NT2/D1 (cell line): ENCODE measurements at places on chromosomes 3 and 15.

- no peak for DNase-seq
Observed at GRCh38 chr3:151119188-151119587, 33.7 kb downstream of the MED12L start.

- no peak for DNase-seq
Observed at GRCh38 chr3:136106101-136106500, 90.0 kb downstream of the MSL2 start.

DNA sequence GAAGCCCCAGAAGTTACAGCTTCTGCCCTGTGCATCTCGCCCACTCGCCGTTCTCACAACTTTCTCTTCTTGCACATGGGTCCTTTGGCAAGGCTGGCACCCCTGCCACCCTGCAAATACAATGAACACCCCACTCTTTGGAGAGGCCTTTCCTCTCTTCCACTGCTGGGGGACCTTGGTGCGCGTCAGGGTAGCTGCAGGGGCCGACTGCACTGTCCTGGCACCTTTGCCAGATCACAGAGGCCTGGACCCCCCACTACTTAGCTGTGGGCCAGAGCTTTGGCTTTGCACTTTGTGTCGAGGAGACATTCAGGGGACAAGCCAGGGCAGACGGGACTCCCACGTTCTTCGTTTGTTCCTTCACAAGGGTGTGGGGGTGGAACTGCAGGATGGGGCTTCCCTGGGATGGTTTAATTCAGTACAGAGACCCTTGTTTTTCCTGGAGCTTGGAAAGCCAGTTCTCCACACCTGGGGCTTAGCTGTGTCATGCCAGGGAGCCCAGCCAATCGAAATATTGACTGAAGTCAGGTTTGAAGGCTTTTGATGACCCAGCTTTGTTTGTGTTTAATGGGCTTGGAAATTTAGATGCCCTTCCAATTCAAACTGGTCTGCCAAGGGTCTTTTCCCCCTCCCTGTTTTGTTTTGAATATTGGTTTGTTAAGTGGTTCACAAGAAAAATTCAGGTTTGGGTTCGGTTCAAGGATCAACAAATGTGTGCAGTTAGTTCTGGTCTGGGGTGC, 256.1 kb upstream of the TLE3 start:
- no peak for DNase-seq

GRCh38 chr3:184237211-184237610, 7.8 kb downstream of the VWA5B2 start:
- no peak for DNase-seq

DNA sequence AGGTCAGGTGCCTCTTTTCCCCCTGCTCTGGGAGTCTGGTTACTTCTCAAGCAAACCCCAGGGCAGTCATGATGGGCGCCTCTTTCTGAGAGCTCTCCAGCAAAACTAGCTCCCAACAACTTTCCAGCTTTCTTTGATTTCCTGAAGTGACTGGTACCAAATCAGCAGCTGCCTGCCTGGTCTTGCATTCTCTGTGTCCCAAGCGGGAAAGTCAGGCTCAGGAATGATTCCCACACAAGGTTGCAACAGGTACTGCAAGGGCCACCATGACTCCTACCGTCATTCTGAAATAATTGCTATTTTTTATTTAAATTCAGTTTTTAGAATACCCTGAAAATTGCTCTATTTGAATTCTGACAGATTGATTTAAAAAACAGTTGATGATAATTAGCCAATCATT, 658.7 kb downstream of the SQOR start:
- DNase-seq, result no peak

GRCh38 chr3:10194328-10195071, 29.8 kb downstream of the IRAK2 start:
- no peak for DNase-seq

DNA sequence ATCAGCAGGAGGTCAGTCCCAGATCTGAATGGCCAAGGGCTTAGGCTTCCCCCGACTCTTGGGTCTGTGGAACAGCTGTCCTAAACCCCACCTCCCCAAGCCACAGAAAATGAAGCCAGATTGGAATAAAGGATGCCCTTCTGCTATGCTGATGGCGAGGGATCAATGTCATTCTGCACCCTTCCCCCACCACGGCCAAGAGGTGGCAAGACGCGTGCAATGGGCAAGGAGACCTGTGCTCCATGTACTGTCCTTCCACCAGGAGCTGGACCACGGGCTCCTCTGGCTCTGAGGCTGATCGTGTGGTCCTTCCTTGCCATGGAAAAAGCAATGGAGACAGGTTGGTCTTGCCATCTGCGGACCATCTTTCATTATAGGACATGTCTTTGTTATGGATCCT, 32.6 kb upstream of the TBC1D21 start:
- no peak for DNase-seq

DNA sequence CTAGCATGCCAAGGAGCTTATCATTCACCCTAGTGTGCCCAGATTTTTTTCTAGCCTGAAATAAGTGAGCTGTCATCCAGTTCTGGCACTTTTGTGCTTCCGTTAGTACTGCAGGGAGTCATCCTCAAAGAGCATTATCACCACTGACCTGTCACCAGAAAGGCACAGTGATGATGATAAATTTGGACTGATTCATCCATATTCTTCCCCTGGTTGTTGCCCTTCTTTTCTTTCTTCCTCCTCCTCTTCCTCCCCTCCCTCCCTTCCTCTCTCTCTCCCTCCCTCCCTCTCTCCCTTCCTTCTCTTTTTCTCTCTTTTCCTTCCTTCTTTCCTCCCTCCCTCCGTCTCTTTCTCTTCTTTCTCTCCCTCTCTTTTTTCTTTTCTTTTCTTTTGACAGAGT, 21.3 kb downstream of the SLC35G2 start:
- no peak for DNase-seq

GRCh38 chr3:50260027-50260941, 8.7 kb upstream of the SEMA3B start:
- DNase-seq, result peak; percentile 86

DNA sequence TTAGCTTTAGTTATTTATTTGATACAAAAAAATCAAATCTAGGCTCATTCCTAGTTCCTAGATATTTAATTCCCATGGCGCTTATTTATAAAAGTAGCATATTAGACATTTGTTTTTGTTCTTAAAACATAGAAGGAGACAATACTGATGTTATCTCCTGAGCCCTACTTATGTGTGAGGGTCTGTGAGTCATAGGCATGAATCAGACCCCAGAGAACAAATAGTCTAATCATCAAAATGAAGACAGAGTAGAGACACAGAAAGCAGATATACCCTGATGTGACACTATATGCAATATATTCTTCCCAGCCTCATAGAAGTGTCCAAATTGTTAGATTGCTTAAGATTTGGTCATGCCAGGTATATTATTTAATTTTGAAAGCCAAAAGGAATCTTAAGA, 44.9 kb downstream of the PEX5L start:
- no peak for DNase-seq
